ENCODE measurements at places on chromosomes 4 and X.

GRCh38 chr4:39931441-39931901 is 46.2 kb downstream of the PDS5A start:
- no peak for DNase-seq

- DNase-seq = no peak
Observed at GRCh38 chrX:10168226-10168625, 11.5 kb downstream of the CLCN4 start.

GRCh38 chrX:23276475-23276874 is 58.2 kb upstream of the PTCHD1 start:
- no peak for DNase-seq

DNA sequence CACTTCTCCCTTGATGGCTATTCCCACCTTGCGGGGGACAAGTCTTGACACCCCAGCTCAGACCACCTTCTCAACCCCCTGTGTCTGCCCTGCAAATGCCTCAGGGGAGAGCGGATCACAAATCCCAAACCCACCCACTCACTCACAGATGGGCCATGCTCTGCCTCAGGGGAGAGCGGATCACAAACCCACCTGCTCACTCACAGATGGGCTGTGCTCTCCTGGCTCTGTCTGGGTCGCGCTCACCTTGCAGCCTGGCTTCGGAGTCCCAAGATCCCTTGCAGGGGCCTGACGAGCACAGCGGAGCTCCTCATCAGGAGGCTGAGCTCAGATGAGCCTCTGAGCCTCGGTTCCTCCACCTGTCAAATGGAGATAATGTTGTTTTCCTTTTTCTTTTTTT is 38.6 kb downstream of the HTRA3 start:
- DNase-seq = no peak

- no peak for DNase-seq
Observed at GRCh38 chr4:137470806-137471205, 61.5 kb downstream of the PCDH18 start.

GRCh38 chr4:156456830-156457229 is 503.2 kb upstream of the CTSO start:
- no peak for DNase-seq

GRCh38 chr4:137674066-137674465 is 141.8 kb upstream of the PCDH18 start:
- DNase-seq = no peak

DNA sequence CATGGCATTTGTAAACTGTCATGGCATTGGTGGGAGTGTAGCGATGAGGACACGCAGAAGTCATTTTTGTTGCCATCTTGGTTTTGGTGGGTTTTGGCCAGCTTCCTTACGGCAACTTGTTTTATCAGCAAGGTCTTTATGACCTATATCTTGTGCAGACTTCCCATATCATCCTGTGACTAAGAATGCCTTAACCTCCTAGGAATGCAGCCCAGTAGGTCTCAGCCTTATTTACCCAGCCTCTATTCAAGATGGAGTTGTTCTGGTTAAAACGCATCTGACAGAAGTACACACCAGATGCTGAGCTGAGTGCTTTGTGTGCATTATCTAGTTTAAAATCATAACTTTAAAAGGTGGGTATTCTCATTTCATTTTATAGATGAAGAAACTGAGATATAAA is 268.8 kb upstream of the GALNT7 start:
- DNase-seq = no peak

- no peak for DNase-seq
Observed at GRCh38 chr4:62133977-62134376, 933.9 kb downstream of the ADGRL3 start.

- DNase-seq = no peak
Observed at GRCh38 chr4:77052352-77052751, 23.4 kb downstream of the CCNI start.

DNA sequence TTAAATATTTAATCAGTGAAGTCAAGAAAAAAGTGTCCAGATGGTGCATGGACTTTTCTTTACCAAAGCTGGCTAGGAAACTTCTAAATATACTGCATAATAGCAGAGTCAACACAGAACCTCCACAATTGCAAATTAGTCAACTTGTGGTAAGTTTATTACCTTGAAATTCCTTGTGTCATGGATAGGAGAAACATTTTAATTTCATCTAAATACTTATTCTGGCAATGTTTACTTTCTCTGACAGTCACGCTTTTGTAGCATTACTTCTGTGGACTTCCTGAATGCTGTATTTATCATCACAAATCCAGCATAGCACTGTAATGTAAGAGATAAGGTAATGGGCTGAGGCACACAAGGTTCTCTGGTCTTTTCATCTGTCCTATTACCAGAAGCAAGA is 2266.1 kb downstream of the PCDH7 start:
- no peak for DNase-seq

DNA sequence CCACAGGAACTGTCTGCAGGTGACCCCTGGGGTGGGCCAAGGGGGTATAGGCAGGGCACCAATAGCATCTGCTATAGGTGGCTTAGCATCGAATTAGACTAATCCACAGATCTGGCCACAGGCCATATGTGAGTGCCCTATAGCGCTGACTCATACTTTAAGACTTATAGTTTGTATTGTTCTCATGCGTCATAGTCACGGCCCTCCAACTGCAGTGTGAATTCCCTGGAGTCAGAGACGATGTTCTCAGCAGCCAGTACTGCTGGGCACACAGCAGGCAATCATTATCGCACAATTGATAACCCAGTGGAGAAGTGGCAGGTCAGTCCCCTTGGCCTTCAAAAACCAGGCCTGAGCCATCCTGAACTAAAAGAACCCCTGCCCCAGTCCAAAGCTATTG is 58.1 kb downstream of the ADGRG2 start:
- DNase-seq = no peak

GRCh38 chr4:72513227-72513626 is 55.8 kb downstream of the ADAMTS3 start:
- no peak for DNase-seq

DNA sequence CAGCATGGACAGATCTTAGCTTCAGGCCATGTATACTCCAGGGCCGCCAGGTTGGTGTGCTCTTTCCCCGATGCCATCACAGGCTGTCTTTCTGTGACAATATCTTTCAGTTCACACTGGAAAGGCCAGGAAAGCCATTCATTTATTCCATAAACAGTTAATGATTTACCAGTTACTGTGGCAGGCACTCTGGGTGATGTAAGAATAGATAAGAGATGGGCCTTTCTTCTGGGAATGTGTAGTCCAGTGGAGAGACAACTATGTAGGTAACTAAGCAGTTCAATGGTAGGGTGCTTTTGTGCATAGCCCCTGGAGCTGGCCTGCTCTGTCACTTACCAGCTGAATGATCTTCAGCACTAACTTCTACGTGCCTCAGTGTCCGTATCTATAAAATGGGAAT is 46.3 kb upstream of the LEF1 start:
- no peak for DNase-seq

DNA sequence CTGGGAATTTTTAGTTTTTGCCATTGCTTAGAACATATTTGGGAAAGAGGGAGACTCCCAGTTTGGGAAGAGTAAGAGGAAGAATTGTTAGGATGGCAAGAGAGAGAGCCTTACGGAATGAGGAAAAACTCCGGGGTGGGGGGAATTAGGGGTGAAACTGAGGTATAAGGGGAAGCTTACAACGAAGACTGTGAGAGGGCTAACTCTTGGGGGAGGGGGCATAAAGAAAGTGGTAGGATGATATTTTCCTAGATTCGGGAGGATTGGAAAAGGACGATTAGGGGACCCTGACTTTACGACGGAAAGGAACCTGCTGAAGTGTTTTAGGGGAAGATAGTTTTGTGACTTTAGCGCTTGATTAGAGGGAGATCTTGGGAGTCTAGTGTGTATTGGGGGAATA is 86.2 kb upstream of the HPRT1 start:
- no peak for DNase-seq

Measured in Panc1 (cell line).